ENCODE measurements at places on chromosomes 6 and 20. TPM values are rescaled to one million over a fixed set of nuclear protein-coding genes. Genes with fewer than 3 reads are reported as not detected.

DNAH8 gene
- 0.36 TPM for total RNA-seq

FAM217A gene
- not detected for total RNA-seq

ADA gene
- 37.1 TPM for total RNA-seq

SCGN gene
- total RNA-seq, result not detected

ADGRB3 gene
- total RNA-seq, result not detected

CGA gene
- not detected for total RNA-seq

CRISP2 gene
- not detected for total RNA-seq

LKAAEAR1 gene
- not detected for total RNA-seq

CRISP3 gene
- not detected for total RNA-seq

COL20A1 gene
- total RNA-seq, result not detected

SRMS gene
- not detected for total RNA-seq

GRM4 gene
- 0.36 TPM for total RNA-seq

RBPJL gene
- not detected for total RNA-seq

COL10A1 gene
- total RNA-seq, result 36.2 TPM

THBD gene
- 0.36 TPM for total RNA-seq

TCF21 gene
- not detected for total RNA-seq

RUNX2 gene
- 35.4 TPM for total RNA-seq

MCUR1 gene
- 13.6 TPM for total RNA-seq

TUBB1 gene
- total RNA-seq, result not detected

POM121L2 gene
- total RNA-seq, result not detected

TINAG gene
- total RNA-seq, result not detected

OLIG3 gene
- not detected for total RNA-seq

DPPA5 gene
- total RNA-seq, result not detected

CLPSL1 gene
- not detected for total RNA-seq

FOXC1 gene
- 39.4 TPM for total RNA-seq

PDYN gene
- total RNA-seq, result not detected

NKX2-2 gene
- total RNA-seq, result not detected

RAMACL gene
- 3.3 TPM for total RNA-seq

LINC00237 gene
- total RNA-seq, result not detected

Measured in osteoblast (primary cell).